ENCODE measurements at places on chromosomes 1 and 21. TPM values are rescaled to one million over a fixed set of nuclear protein-coding genes. Genes with fewer than 3 reads are reported as not detected.

KRTAP13-3 gene
- not detected for total RNA-seq

TFF2 gene
- not detected for total RNA-seq

ZFP69B gene
- total RNA-seq, result 10.7 TPM

- no peak for DNase-seq
Observed at GRCh38 chr1:51372561-51372960, 42.2 kb upstream of the TTC39A start.
